NCI-H1436 (cell line): ENCODE measurements at places on chromosomes 1 and 21.

- no peak for DNase-seq
Measured at GRCh38 chr1:179012038-179012437, 13.7 kb upstream of the FAM20B start.

- DNase-seq = no peak
Measured at GRCh38 chr1:198577444-198577843, 37.0 kb upstream of the ATP6V1G3 start.

DNA sequence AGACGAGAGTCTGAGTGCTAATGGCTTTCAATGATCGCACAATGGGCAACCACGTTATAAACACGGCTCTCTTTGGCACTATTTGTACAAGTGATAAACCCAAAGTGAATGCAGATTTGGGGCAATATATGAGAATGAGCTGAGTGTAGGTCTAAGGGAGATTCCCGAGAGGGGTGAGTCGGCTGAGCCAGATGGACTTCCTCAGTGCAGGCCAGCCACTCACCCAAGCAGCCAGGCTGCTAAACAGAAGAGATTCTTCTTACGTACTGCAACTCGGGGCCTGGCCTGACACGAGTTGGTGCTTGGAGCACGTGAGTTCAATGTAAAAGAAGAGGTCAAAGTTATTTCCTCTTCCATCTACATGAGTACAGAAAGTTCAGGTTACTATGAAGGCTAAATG lies 6.2 kb upstream of the MIXL1 start:
- no peak for DNase-seq

DNA sequence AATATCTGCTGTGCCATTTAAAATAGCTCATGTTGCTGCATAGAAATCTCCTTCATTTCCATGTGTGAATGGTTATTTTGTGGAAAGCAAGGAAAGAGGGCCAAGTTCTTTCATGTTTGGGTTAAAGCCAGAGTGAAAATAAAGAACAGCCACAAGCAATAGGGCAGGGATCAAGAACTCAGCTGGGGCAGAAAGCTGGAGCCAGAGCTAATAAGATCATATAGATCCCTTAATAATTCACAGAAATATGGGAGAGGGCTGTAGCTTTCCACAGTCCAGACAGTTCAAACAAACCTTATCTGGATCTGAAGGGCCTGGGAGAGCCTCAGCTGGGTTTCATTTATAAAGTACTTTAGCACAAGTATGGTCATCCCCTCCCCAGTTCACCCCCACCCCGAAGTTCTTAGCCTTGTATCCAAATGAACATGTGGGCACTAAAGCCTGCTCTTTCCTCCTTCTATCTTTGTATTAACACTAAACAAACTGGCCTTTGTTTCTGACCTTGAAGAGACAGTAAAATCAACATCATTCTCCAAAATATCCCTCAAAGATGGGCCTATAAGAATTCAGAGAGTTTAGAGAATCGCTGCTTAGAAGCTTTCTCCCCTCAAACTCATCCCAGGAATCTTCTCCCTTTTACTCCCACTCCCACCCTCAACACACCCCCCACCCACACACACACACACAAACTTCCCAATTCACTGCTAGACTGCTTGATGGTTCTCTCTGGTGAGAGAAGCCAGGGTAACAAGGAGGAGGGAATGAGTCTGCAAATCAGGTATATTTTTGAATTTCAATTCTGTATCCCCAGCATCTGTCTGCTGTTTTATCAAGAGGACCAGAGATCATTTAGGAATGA lies 41.7 kb downstream of the UTP25 start:
- no peak for DNase-seq

DNA sequence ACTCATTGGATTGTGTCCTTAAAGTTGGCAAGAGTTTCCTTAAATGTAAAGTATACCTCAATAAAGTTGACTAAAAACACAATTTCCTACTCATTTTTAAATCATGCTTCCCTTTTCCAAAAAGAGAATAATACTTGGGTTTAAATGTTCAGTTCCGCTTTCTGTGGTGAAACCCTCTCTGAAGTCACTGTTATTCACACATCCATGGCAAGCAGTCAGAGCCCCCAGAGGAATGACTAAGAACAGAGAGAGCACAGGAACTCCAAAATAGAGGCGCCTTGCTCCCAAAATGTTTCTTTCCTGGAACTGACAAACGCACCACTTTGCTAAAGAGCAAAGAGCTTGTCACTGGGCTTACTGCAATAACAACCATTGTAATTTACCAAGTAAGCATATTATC lies 142.5 kb downstream of the TIAM1 start:
- DNase-seq = no peak

- DNase-seq = peak; percentile 56
Measured at GRCh38 chr1:65235867-65236805, 73.2 kb upstream of the DNAJC6 start.

- no peak for DNase-seq
Measured at GRCh38 chr1:15400627-15401026, 9.1 kb upstream of the EFHD2 start.

GRCh38 chr1:42941640-42942330 lies 16.9 kb downstream of the SLC2A1 start:
- DNase-seq = no peak

- DNase-seq = peak; percentile 15
Measured at GRCh38 chr21:18951271-18952038, 547.9 kb upstream of the TMPRSS15 start.

- no peak for DNase-seq
Measured at GRCh38 chr1:213296558-213296957, 245.5 kb downstream of the RPS6KC1 start.

DNA sequence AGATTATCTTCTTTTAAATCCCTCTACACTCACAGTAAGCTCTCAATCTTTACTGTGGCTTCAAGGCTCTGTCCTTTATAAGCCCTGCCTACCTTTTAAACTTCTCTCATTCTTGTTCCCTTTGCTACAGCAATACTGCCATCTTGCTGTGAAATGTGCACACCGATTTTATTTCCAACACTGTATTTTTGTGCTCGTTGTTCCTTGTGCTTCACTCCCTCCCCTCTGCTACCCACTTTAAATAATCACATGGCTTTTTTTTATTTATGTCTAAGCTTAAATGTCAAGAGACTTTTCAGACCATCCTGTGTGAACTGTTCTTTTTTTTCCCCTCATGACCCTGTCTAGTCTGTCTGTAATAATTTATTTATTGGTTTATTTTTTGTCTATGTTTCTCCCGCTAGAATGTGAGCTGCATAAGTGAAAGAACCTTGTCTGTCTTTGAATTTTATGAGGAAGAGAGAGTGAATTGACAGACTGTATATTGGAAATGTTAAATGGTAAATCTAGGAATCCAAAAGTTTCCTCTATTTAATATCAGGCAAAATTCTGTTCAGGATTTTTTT lies 45.7 kb downstream of the ABCD3 start:
- DNase-seq = peak; percentile 5

DNA sequence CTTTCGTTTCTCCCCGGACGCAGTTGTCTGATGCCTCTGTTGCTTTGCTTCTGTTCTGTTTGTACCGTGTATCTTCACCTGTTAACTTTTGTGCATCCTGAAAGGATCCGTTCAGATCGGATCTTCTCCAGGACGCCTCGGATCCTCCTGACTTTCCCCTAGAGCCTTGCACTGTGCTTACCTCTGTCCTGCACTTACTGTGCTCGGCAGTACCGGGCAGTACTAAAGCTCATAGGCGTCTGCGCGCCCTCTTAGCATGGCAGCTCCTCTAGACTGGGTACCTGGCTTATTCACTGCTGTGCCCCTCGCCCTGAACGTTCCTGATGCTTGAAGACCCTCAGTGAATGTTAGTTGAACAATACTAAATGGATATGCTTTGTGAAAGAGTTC lies 934 bp downstream of the SCP2 start:
- no peak for DNase-seq

DNA sequence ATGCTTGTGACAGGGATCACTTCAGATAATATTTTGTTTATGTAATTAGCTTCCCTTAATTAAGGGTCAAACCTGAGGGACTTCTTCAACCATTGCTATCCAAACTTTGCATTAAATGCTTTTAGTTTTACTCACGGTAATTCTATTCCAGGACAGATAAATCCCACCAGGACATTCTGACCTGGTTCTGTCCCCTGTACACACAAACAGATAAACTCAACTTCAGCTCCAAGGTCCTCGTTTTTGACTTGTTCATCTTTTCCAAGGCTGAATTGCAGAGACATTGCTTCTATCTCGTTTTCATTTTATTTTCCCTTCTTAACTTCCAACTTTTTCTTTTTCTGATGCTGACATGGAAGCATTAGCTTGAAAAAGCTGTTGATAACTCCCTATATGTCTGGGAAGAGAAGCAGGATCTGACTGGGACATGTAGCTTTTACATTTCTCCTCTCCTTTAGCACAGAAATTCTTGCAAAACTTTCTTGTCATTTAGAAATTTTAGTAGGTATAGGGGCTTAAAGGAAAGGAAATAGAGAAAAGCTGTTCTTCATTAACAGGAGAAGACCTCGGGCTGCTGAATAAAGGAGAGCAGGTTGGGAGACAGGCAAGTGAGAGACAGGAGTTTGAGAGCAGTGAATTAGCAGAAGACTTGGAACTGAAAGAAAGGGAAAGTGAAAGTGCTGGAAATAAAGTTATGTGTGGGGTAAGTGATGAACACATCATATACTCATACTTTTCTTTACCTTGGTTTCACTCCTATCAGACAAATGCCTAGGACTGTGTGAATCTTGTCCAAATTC lies 231.7 kb upstream of the B3GALT2 start:
- no peak for DNase-seq

GRCh38 chr1:219521325-219521724 lies 91.6 kb downstream of the ZC3H11B start:
- DNase-seq = no peak

- DNase-seq = no peak
Measured at GRCh38 chr1:224065455-224065854, 48.5 kb upstream of the FBXO28 start.

GRCh38 chr1:75342786-75343185 lies 208.6 kb downstream of the LHX8 start:
- DNase-seq = peak; percentile 63

DNA sequence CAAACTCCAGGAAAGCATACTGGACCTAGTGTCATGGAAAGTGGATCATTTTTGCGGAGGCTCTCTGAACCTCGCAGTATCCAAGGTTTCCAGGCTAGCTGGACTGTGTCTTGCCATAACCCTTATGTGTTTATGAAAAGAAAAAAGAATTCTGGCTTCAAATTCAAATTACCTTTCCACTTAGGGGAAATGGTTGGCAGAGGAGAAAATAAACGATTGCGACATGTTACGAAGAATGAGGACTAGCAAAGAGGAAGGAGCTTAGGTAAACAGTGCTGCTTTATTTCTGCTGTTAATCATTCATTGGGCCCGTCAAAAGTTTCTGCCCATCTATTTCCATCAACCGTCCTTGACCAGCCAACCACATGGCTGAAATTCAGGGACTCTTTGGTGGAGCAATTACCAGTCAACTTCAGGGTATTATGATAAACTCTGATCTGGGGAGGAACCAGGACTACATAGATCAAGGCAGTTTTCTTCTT lies at the start of gene C4BPA:
TSS of gene C4BPA (plus strand) at position 342 of the 482 bp plus-strand sequence. CDS start 8,793 bp downstream, outside the sequence.
- DNase-seq = no peak

GRCh38 chr1:115293006-115293405 lies 45.0 kb downstream of the NGF start:
- no peak for DNase-seq

- no peak for DNase-seq
Measured at GRCh38 chr1:100302739-100303138, 36.7 kb downstream of the RTCA start.

DNA sequence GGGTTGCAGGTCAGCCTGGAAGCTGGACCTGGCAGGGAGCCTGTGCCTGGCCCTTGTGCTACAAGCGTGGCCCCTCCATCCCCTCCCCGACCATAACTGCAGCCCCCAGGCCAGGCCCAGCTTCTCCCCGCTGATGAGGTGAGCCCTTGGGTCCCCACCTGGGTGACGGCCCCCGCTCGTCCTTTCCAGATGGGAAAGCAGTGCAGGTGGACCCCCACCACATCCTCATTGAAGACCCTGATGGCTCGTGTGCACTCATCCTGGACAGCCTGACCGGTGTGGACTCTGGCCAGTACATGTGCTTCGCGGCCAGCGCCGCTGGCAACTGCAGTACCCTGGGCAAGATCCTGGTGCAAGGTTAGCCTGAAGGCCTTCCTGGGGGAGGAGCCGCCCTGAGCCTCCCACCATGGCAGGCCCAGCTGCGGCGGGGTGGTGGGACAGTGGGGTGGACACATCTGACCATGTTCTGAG lies 56.9 kb downstream of the TRIM11 start:
- no peak for DNase-seq

DNA sequence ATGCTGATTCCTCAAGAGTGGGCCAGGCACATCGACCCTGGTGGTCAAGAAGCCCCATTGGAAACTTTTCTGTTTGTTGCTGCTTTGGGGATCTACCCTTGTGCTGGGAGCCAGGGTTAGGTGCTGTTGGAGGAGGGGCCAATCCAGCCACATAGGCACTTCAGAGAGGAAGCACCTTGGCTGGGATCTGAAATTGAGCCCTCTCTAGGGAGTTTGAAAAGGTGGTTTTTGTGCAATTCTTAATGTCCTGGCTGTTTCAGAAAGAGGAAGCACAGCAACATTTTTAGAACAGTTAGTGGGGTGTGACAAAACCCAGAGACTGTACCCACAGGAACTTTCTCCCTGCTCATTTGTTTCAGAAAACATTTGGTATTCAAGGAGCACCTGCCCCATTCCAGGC lies 17.2 kb upstream of the BEND5 start:
- DNase-seq = no peak

GRCh38 chr1:230249695-230250480 lies 176.2 kb downstream of the PGBD5 start:
- no peak for DNase-seq

DNA sequence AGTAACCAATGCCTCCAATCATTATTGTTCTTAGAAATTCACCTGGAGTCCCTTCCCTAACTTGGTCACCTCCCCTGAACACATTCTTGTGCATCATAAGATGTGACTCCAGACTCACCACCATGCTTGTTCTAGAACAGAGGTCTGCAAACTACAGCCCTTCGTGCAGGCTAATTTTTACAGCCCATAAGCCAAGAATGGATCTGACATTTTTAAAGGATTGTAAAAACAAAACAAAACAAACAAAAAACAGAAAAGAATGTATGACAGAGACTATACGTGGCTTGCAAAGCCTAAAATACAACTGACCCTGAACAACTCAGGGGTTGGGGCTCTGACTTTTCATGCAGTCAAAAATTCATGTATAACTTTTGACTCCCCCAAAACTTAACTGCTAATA lies 6.2 kb upstream of the HIVEP3 start:
- DNase-seq = no peak

GRCh38 chr1:240766831-240767230 lies 154.9 kb upstream of the GREM2 start:
- DNase-seq = no peak

- no peak for DNase-seq
Measured at GRCh38 chr1:171109966-171110365, 19.3 kb downstream of the FMO3 start.

DNA sequence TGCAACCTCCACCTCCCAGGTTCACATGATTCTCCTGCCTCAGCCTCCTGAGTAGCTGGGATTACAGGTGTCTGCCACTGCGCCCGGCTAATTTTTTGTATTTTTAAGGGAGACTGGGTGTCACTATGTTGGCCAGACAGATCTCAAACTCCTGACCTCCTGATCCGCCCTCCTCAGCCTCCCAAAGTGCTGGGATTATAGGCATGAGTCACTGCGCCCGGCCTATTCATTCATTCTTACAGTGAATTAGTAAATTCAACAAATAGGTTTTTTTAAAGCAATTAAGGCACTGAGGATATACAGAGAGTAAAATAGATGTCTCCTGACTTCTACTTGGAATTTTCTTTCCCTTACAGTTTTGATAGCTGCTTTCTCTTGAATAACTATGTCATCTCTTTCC lies 43.5 kb downstream of the CDC42 start:
- DNase-seq = no peak
